ENCODE measurements at places on chromosomes 1 and 21.
A peak's percentile ranks its signal among the peaks of the same experiment; 100 is the strongest.

DNA sequence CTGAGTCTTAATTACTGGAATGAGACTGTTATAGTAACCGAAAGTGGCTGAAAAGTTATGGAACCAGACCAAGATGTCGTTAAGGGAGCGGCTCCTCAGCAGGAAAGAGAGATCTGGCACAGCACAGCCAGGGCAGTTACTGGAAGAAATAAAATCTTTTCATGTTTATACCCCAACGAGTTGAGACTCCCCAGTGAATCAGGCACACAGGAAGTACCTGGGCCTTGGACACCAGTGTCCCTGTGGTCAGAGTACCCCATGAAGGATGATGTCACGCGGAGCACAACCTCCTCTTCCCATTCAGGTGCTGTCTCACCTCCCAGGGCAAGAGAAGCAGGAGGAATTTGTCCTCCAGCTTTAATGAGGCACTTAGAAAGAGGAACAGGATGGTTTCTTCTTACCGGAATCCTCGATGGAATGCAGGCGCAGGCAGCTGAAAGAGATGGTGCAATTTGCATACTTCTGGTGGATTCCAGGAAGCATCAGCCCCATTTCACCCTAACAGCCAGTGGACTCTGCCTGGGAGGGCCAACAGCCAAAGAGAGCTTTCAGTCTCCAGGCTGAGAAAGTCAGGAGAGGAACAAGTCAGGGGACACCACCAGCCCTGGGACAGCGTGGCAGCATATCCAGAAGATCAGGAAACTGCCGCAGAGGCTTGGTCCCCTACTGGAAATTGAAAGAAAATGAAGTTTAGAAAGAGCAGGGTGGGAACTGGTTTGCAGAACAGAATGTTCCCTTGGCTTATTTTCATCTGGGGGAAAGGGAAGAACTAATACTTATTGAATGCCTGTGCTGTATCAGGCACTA lies 35.9 kb upstream of the CTTNBP2NL start:
- H3K27ac ChIP-seq = no peak overlapping the region
- peaks cover 69% of the 10 kb centered on the region for H3K27me3 ChIP-seq
- H3K4me1 ChIP-seq = no peaks in the 10 kb centered on the region

- peaks cover 7% of the 10 kb centered on the region for H3K4me1 ChIP-seq
- H3K27ac ChIP-seq = peak overlapping the region; percentile 25
- no peak overlapping the region for H3K4me3 ChIP-seq
These were observed 127.9 kb downstream of the CLIC6 start for GRCh38 chr21:34796518-34797200.

- H3K27ac ChIP-seq = no peak within 1 kb of the TSS
- no peaks in the 10 kb centered on the region for H3K4me1 ChIP-seq
- no peaks in the 10 kb centered on the region for H3K36me3 ChIP-seq
- peak within 1 kb of the TSS; percentile 35 for H3K4me3 ChIP-seq
- no peak for DNase-seq
These were observed at the start of gene NCAM2 for GRCh38 chr21:20997636-20998455. NCAM2 (plus strand) TSS chr21:20998409.

- H3K36me3 ChIP-seq = peaks cover 12% of the 10 kb centered on the region
- no peaks in the 10 kb centered on the region for H3K27me3 ChIP-seq
- DNase-seq = no peak
- peaks cover 47% of the 10 kb centered on the region for H3K4me1 ChIP-seq
- no peak overlapping the region for H3K27ac ChIP-seq
These were observed 8.3 kb downstream of the TTC22 start for GRCh38 chr1:54792686-54793282.

- no peaks in the 10 kb centered on the region for H3K4me1 ChIP-seq
- DNase-seq = no peak
- H3K4me3 ChIP-seq = no peak overlapping the region
These were observed 77.5 kb upstream of the L1TD1 start for GRCh38 chr1:62117018-62117750.

- no peaks in the 10 kb centered on the region for H3K27me3 ChIP-seq
- H3K36me3 ChIP-seq = no peaks in the 10 kb centered on the region
- H3K27ac ChIP-seq = no peak overlapping the region
- H3K4me3 ChIP-seq = no peak overlapping the region
- no peaks in the 10 kb centered on the region for H3K4me1 ChIP-seq
These were observed 42.4 kb downstream of the CD55 start for GRCh38 chr1:207363871-207364270.

- H3K36me3 ChIP-seq = peaks cover 4% of the 10 kb centered on the region
- H3K27me3 ChIP-seq = no peaks in the 10 kb centered on the region
- peaks cover 41% of the 10 kb centered on the region for H3K4me1 ChIP-seq
- no peak for DNase-seq
- H3K27ac ChIP-seq = no peak overlapping the region
These were observed 28.1 kb downstream of the AHDC1 start for GRCh38 chr1:27575840-27576331.

DNA sequence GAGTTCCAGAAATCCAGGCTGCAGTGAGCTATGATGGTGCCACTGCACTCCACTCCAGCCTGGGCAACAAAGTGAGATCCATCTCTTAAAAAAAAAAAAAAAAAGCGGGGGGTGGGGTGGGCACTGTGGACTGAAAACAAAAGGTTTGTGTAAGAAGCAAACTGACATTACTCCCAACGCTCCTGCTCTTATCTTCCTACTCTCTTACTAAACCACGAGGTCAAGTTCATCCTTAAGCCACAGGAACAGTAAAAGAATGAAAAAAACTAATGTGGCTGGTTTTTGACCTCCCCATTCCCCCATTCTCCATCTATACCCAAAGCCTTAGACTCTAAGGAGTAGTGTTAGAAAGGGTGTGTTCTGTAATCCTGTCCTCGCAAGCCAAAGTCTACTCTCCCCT lies 30.8 kb downstream of the TFAP2E start:
- H3K27me3 ChIP-seq = no peaks in the 10 kb centered on the region
- no peak overlapping the region for H3K27ac ChIP-seq
- H3K4me3 ChIP-seq = no peak overlapping the region
- no peak for DNase-seq
- peaks cover 53% of the 10 kb centered on the region for H3K36me3 ChIP-seq

GRCh38 chr1:185632659-185633423 lies 101.3 kb upstream of the HMCN1 start:
- no peak for DNase-seq
- no peak overlapping the region for H3K4me3 ChIP-seq
- peaks cover 15% of the 10 kb centered on the region for H3K27me3 ChIP-seq
- no peak overlapping the region for H3K27ac ChIP-seq
- H3K4me1 ChIP-seq = no peaks in the 10 kb centered on the region
- peaks cover 2% of the 10 kb centered on the region for H3K36me3 ChIP-seq

- no peaks in the 10 kb centered on the region for H3K27me3 ChIP-seq
- DNase-seq = no peak
- no peak overlapping the region for H3K4me3 ChIP-seq
- H3K4me1 ChIP-seq = peaks cover 17% of the 10 kb centered on the region
- H3K36me3 ChIP-seq = peaks cover 21% of the 10 kb centered on the region
- H3K27ac ChIP-seq = peak overlapping the region; percentile 49
These were observed 16.0 kb downstream of the TRIM62 start for GRCh38 chr1:33165809-33166208.

- peaks cover 39% of the 10 kb centered on the region for H3K4me1 ChIP-seq
- H3K27me3 ChIP-seq = no peaks in the 10 kb centered on the region
- DNase-seq = no peak
- H3K36me3 ChIP-seq = peaks cover 12% of the 10 kb centered on the region
- peak overlapping the region; percentile 81 for H3K27ac ChIP-seq
These were observed 946 bp upstream of the HNRNPR start for GRCh38 chr1:23344987-23345472.

- H3K4me3 ChIP-seq = no peak overlapping the region
- no peaks in the 10 kb centered on the region for H3K4me1 ChIP-seq
- peaks cover 27% of the 10 kb centered on the region for H3K36me3 ChIP-seq
- no peak for DNase-seq
- H3K27ac ChIP-seq = no peak overlapping the region
These were observed 37.3 kb upstream of the MORC3 start for GRCh38 chr21:36282568-36283230.
